OCI-LY7 (cell line): ENCODE measurements at places on chromosomes 7 and 10.

DNA sequence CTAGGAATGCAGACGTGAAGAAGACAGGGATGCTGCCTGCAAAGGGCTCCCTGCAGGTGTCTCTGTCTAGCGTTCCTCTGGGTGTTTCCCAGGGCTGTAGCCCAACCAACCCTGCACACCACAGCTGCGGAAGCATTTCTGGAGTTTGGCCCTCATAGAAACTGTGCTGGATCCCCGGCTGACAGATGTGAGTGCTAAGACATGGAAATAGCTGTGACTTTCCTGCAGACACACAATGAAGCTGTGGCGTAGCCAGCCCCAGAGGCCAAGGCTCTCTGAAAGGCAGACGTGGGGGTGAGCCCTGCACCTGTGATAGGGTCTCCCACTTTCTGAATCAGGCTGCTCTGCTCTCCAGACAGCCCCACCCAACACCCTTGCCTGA is 44.8 kb downstream of the ADCYAP1R1 start:
- DNase-seq, result no peak

DNA sequence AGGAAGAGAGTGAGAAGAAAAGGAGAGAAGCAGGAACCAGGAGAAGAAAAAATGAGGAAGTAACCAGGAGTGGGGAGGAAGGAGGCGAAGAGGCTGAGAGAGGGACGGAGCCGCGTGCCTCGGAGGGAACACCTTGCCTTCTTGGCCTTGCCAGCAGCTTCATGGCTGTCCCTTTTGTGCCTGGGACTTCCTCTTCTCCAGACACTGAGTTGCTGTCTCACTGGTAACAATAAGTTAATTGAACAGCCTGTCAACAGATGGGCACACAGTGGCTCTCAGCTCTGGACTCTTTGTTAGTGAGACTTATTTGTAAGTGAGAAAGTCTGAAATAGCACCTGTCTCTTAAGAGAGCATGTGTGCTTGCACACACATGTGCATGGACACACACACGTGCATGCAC is 83.2 kb downstream of the GATA3 start:
- no peak for DNase-seq

DNA sequence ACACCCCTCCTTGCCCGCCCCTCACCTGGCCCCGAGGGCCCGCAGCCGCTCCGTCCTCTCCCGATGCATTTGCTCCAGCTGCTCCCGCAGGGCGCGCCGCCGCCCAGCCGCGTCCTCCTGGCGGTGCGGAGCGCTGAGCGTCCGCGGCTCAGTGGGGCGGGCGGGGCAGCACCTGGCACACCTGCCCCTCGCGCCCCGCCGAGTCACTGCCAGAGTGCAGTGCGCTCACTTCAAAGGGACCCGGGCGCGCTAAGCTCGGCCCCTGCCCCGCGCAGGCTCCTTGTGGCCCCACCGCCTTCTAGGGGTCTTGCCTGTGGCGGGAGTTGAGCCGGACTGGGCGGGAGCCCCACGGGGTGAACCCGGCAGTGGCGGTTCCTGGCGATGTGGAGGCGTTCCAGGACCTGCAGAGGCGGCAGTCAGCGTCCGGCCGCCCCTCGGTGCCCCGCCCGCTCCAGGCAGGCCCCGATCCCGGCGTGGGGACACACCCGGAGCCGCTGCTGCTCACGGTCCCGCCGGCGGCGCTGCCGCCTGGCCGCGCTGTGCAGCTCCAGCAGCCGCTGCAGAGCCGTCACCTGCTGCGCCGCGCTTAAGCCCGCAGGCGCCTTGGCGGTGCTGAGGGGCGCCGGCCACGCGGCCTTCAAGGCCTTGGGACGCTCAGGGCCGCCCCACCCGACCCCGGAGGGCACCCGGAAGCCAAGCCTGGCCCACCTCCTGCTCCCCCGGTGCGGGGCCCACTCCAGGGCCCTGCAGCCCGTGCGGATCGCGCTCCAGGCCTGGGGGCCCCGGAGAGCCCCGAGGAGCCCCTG is 6.7 kb downstream of the ATP6V1F start:
- DNase-seq, result peak; percentile 59

- no peak for DNase-seq
Observed at GRCh38 chr7:113371416-113372043, 253.2 kb upstream of the SMIM30 start.

DNA sequence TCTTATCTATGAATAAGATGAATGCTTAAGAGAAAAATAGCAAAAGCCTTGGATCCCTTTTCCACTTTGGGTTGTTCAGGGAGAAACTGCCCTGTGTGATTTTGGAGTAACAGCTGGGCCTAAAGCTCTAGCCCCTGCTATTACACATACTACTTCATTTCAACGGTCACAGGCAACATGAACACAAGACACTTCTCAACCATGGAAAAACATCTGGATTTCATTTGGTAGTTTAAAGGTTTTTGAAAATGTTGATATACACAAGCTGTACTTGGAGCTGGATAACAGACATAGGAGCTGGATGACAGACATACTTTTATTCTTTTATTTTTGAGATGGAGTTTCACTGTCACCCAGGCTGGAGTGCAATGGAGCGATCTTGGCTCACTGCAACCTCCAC is 2.7 kb upstream of the CHUK start:
- no peak for DNase-seq

- DNase-seq, result no peak
Observed at GRCh38 chr10:11909618-11910017, 86.5 kb downstream of the PROSER2 start.

DNA sequence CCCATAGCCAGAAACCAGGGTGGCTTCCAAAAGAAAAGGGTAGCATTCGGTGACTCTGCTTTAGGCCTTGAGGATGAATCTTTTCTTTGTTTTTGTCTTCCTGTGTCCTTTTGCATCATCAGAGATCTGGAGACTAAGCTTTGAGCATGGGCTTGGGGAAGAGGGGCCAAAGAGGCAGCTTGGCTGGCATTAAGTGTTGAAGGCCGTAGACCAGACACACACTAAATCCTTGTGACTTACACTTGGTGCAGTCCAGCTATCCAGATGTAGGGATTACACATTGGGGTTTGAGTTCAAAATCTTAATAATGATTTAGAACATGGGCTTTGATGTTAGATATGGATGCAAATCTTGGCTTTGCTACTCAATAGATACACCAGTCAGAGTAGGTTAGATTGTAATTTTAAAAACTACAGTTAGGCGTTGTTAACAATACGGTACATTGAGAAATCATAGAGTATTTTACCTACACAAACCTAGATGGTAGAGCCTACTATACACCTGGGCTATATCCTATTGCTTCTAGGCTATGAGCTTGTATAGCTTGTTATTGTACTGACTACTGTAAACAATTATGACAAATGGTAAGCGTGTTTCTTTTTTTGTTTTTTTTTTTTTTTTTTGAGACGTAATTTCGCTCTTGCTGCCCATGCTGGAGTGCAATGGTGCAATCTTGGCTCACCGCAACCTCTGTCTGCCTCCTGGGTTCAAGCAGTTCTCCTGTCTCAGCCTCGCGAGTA is 3.5 kb downstream of the SEPTIN7 start:
- no peak for DNase-seq

DNA sequence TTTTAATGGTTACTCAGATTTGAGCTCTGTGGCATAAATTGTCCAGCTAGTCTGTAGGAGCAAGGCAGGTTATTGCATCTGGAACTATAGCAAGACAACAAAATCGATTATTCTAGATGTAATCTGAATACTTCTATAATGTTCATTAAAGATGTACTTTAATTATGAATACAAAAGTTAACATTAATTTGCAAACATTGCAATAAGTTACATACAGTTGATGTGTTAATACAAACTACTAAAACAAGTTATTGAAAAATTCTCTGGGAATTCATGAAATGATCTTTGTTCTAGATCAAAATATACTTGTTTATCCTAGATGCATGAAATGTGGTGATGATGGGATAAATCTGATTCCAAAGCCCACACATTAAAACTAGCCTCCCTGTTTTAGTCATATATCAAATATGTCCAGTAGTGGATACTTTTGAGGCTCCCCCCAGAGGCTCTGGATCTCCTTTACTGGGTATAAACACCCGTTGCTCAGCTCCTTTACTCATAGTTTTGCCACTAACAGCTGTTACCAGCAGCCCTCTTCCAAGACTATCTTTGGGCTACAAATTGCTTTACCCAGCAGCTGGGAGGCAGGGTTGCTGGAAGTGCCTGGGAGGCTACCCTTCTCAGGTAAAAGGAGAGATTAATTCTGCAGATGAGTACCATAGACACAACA is 78.1 kb downstream of the ARL4A start:
- no peak for DNase-seq

- DNase-seq, result no peak
Observed at GRCh38 chr10:77548157-77548556, 89.5 kb downstream of the KCNMA1 start.

- DNase-seq, result no peak
Observed at GRCh38 chr10:23157239-23157681, 34.9 kb upstream of the PTF1A start.

- no peak for DNase-seq
Observed at GRCh38 chr10:127456122-127456521, 93.0 kb upstream of the NPS start.

- no peak for DNase-seq
Observed at GRCh38 chr7:421136-421991, 98.3 kb downstream of the PDGFA start.

- no peak for DNase-seq
Observed at GRCh38 chr7:154744861-154745258, 258.1 kb downstream of the PAXIP1 start.

GRCh38 chr7:38147005-38147404 is 31.0 kb upstream of the STARD3NL start:
- no peak for DNase-seq

DNA sequence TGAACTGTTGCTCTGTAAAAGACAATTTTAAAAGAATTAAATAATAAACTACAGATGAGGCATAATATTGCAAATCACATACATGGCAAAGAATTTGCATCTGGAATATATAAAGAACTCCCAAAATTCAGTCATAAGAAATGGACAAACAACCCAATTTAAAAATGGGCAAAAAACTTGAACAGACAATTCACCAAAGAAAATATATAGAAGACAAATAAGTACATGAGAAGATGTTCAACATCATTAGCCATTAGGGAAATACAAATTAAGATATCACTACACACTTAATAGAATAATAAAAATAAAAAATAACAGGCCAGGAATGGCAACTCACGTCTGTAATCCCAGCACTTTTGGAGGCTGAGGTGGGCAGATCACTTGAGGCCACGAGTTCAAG is 22.0 kb upstream of the TNPO3 start:
- no peak for DNase-seq

DNA sequence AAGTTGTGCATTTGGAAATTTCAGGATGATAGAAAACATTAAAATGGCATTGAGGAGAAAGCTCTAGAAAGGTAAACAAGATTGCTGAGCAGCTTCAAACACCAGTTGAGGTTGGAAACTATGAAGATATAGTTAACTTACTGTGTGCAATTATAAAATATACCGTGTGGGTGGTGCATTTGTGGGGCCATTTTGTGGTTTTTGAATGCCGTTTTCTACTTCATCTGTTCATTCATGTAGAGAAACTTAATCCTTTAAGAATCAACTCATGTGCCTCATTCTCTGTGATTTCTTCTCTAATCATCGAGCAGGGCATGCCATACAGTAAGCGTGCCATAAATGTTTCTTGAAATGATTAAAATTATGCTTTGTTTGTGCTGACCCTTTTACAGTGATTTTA is 232.8 kb upstream of the TEX47 start:
- DNase-seq, result no peak

DNA sequence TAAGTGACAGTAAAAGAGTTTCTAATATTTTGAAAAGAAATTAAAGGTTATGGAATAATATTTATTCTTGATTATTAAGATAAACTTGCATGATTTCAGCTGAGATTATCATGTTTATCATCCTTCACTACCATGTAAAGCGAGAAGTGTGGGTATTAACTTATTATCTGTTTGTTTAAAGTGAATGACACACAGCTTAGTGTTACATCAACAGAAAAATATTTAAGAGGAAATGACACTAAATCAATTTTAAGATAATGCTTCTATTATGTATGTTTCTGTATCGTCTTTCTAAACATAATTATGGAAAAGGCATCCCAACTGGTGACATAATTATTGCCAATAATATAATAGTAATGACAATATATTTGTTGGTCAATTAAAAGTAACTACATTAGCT is 213.1 kb downstream of the PCDH15 start:
- DNase-seq, result no peak

- DNase-seq, result no peak
Observed at GRCh38 chr7:146639291-146639690, 522.7 kb downstream of the CNTNAP2 start.

GRCh38 chr10:70084189-70084588 is 31.5 kb downstream of the MACROH2A2 start:
- peak; percentile 4 for DNase-seq

- no peak for DNase-seq
Observed at GRCh38 chr10:44369854-44370253, 15.0 kb downstream of the CXCL12 start.

- DNase-seq, result no peak
Observed at GRCh38 chr7:66308411-66308810, 103.3 kb downstream of the TPST1 start.

DNA sequence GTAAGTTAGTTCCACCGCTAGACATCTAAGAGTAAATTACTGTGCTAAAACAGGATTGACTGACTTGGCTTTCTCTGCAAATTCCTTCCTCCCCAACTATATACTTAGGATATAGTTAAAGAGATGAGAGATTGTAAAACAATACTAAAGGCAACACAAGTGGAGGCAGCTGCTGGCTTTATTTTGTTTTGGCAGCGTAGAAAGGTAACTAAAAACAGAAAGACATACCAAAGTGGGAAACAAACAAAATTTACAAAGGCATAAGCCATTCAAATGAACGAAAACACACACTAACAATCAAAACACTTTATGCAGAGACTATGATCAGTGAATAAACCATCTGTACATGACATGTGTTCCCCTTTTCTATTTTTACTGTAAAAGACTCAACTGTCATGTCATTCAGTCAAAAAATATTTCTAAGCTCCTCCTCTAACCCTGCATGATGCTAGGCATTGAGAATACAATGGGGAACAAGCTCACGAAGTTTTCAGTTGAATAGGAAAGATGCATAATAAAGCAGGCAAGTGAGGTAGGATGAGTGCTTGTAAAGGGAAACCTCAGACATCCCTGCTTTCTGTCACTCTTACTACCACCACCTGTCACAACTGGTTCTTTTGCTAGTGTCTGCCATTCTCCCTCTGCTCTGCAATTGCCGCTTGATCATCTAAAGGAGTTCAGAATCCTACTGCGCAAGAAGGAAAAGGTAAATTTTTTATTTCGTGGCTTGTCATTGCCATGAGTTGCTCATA is 64.2 kb upstream of the COL1A2 start:
- DNase-seq, result no peak

DNA sequence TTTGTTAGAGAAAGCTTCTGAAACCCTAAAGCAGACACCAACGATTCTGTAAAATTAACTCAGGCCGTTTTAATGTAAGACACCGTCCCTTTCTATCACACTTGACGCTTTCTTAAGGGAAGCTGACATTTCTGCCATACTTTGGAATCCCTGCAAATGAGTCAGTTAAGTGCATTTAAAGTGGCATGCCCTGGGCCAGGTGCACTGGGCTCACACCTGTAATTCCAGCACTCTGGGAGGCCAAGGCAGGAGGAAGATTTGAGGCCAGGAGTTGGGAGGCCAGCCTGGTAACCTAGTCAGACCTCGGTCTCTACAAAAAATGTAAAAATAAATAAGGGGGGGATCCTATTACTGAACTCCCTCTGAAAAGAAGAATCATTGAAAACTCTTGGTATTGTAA is 4.4 kb downstream of the UBE2H start:
- no peak for DNase-seq

- DNase-seq, result no peak
Observed at GRCh38 chr7:86328801-86329433, 314.8 kb upstream of the GRM3 start.
